ENCODE measurements at places on chromosomes 16 and 17.

DNA sequence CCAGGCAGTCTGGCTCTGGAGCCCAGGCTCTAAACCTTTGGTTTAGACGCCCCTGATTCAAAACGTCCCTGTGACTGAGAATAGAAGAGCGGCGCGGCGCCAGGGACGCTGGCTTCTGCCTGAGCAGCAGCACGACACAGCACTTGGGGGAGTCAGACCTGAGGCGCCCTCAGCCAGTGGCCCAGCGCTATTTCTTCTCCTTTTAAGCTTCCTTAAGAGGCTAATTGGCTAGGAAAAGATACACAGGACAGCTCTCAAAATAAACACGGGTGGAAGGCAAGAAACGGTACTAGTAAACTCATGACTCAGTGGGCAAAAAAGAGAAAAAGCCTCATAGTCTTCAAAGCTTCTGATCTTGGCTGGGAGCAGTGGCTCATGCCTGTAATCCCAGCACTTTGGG, 34.9 kb downstream of the GTF3C1 start:
- DNase-seq = no peak

DNA sequence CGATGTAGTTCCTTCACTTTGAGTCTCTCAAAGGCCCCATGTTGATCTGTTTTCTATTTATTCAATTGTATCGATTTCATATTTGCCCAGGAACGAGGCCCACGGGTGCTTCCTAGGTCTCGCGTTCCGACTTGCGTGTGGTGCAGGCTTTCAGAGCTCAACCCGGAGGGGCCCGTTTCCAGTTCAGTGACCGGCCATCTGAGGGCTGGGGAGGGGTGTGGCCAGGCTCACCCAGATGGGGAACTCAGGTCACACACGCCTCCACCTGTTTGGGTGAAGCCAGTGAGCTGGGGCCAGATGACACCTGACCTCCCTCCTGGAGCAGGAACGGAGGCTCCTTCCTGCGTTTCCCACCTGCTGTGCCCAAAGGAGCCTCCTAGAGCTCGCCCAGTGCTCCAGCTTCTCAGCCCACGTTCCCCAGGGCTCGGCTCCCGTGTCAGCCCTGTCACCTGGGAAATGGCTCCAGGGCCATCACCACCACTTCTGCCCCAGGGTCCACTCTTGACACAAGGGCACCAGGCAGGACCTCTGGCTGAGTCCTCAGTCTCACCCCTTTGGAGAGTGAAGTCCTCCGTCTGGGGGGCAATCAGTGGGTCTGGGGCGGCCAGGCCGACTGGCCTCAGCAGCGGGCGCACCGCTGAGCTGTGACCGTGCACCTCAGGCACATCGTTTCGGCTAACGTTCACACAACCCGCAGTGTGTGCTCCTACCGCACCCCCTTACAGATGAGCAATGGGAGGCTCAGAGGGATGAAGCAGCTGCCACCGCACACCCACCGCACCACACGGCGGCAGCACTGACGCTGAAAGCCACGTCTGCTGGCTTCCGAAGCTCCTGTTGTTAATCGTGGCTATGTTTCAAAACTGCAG, 18.0 kb downstream of the FOXF1 start:
- no peak for DNase-seq

DNA sequence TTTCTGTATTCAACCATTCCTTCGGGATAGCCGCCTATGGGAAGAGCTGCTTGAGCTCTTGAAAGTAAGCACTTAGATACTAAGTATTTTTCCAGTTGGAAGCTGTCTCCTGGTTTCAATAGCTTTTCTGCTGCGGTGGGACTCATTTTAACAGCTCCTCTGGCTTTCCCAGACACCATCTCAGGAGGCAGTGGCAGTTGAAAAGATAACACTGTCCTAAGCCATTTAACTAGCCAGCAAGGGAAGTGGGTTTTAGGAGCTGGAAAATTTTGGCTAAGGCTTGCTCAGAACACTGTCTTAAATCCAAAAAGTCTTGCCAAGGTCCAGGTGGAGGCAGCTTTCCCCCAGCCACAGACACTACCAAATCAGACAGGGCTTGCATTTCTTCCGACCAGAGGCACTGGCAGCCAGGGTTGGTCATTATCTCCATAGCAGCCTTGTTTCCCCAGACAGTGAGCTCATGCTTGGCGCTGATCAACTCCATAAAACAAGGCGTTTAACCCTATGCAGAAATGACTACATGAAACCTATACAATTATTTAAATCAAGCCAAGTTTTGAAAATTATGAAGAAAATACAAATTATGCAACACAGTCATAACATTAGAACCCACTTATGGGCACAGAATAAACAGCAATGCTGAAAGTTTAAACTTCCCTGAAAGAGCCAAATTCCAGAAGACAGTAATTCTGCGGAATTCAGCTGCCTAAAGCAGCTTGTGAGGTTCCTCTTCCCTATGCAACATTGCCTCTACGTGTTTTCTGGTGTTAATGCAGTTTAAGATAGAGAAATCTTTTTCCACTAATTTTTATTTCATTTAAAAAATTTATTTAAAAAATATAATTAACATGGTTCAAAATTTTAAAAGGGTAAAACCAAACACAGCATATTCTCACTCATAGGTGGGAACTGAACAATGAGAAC, 25.0 kb downstream of the GABARAPL2 start:
- DNase-seq = no peak

GRCh38 chr17:83204230-83204725, 124.9 kb downstream of the METRNL start:
- no peak for DNase-seq

DNA sequence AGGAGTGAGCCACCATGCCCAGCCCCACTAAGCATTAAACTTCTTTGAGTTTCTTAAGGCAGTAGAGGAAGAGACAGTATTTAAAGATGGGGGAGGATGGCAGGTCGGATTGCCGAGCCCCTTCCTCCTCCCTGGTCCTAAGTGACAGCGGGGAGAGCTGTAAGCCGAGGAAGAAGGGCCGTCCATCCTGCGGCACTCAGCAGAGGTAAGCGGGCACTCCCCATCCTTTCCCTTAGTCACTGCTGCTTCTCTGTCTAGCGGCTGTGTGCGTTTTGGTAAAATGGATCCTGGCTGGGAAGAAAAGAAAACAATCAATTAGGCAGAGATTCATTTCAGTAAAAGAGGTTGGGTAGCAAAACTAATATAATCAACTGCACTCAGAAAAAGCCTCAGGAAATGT, 13.9 kb downstream of the DNAAF1 start:
- DNase-seq = no peak

DNA sequence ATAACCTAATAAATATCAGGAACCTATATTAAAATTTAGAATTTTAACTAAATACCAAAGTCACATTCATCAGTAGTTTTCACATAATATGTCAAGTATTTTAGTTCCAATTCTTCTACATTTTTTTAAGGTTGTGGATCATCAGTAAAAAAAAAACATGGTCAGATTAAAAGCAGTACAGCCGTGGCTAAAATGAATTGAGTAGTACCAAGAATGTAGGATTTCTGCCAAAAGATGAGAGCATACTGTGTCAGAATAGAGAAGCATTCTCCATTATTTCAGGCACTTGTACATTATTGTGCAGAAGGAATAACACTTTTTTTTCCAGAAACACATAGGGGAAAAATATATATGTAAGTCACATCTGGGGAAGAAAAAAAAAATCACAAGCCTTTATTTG, 1176.1 kb downstream of the CDH11 start:
- DNase-seq = no peak

DNA sequence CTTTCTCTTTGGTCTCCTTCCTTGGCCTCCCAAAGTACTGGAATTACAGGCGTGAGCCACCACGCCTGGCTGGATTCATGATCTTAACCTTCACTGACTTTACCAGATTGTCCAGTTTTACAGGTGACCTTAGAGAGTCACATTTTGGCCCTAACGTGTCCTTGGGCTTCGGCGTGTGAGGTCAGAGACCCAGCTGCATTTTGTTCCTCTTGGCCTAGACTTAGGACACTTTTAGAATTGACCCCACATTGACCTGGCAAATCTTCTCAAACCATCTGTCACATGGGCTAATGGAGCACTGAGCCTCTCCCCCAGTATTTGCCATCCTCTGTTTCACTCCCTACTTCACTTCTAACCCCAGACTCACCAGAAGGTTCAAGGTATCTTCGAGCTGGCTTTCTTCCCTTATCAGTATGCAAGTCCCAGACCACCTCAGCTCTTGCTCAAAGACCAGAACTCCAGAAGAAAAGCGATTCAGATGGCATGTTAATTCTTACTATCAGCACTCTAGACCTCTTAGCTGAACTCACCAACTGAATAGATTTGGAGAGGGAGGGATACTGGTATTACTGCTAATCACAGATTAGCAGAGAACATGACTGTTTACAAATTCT, 1.7 kb upstream of the CYTH1 start:
- no peak for DNase-seq

GRCh38 chr16:11159282-11159681, 96.7 kb downstream of the SOCS1 start:
- no peak for DNase-seq

- no peak for DNase-seq
These were observed 8.6 kb downstream of the RPGRIP1L start for GRCh38 chr16:53695070-53695469.

- DNase-seq = no peak
These were observed 147.1 kb downstream of the RPTOR start for GRCh38 chr17:80691784-80692183.

DNA sequence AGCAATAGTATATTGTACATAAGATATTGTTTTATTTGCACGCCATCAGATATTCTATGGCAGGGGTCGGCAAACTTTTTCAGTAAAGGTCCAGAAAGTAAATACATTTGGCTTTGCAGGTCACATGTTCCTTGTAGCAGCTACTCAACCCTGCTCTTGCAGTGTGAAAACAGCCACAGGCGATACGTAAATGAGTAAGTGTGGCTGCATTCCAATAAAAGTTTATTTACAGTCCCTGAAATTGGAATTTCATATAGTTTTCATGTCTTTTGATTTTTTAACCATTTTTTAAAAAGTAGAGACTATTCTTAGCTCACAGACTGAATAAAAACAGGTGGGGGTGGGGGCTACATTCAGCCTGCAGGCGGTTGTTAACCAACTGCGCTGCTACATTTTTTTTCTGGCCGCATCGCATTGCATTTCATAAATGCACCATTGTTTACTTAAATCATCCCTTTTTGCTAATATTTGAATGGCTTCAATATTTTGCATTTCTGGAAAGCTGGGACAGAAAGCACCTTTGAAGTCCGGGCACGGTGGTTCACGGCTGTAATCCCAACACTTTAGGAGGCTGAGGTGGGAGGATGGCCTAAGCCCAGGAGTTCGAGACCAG, 50.5 kb upstream of the HAPSTR1 start:
- DNase-seq = no peak

DNA sequence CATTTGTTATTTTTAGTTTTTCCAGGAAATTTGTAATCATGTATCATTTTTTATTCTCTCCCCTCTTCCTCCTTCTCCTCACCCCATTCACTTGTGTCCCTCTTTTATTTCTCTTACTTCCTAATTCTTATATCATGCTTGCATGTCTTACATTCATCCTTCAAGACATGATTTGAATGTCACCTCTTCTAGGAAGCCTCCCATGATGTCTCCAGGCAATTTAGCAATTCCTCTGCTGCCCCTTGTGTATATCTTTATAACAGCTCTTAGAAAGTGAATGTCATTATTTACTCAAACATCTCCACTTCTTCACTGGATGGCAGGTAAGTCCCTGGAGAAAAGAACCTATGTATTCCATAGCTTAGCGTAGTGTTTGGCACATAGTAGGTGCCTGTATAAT, 7.8 kb downstream of the HNF1B start:
- DNase-seq = no peak

GRCh38 chr16:73145166-73145880, 97.4 kb upstream of the ZFHX3 start:
- DNase-seq = no peak

- no peak for DNase-seq
These were observed 3.4 kb downstream of the NPB start for GRCh38 chr17:81905424-81905875.

DNA sequence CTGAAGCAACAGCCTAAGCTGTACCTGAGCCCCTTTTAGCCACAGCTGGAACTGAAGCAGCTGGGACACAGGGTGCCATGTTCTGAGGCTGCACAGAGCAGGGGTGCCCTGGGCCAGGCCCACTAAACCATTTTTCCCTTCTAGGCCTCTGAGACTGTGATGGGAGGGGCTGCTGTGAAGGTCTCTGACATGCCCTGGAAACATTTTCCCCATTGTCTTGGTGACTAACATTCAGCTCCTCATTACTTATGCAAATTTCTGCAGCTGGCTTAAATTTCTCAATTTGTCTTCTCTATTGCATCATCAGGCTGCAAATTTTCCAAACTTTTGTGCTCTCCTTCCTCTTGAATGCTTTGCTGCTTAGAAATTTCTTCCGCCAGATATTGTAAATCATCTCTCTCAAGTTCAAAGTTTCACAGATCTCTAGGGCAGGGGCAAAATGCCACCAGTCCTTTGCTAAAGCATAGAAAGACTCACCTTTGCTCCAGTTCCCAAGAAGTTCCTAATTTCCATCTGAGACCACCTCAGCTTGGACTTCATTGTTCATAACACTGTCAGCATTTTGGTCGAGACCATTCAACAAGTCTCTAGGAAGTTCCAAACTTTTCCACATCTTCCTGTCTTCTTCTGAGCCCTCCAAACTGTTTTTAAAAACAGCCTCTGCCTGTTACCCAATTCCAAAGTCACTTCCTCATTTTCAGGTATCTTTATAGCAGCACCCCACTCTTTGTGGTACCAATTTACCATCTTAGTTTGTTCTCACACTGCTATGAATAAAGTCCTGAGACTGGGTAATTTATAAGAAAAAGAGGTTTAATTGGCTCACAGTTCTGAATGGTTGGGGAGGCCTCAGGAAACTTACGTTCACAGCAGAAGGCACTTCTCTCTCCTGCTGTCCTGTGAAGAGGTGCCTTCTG, 49.8 kb downstream of the TMEM100 start:
- no peak for DNase-seq

DNA sequence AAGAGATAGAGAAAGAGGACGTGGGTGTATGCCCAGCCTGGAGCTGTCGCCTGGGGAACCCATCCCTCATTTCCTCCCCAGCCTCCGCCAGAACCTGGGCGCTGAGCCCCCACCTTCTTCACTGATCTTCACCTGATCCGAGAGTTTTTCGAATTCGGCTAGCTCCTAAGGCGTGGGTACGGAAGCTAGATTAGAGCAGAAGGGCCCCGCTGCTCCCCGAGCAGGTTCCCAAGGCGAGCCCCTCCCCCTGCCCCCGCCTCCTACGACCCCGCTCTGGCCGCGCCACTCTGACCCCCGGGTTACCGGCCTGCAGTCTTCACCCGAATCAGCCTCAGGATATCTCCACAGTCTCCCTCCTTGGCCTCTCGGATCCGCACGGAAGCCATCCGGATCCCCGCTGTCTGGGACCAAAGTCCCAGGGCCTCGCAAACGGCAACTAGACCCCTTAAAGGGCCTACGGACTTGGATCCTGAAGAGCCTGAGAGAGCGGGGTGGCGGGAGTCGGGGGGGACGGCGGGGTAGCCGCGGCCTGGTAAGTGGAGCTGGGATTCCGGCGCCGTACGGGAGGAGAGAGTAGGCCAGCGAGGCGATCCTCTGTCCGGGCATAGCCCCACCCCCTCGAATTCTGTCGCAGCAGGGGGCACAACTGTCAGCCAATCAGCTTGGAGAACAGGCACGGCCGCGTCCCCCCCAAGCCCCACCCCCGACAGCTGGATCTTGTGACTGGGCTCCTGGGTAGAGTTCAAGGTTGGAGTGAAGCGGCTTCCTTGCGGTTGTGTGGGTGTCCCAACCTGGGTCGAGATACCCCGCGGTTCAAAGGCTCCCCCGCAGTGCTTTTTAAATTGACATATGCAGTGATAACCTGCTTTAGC, at the start of gene SAT2:
SAT2 (minus strand) TSS at position 572 of the 872 bp plus-strand sequence; CDS start at position 386, 186 bp downstream.
- DNase-seq = peak; percentile 34

GRCh38 chr17:29713626-29714025, 90.9 kb upstream of the CORO6 start:
- DNase-seq = no peak
